ENCODE measurements at places on chromosomes 2 and 18.
A peak's percentile ranks its signal among the peaks of the same experiment; 100 is the strongest.

DNA sequence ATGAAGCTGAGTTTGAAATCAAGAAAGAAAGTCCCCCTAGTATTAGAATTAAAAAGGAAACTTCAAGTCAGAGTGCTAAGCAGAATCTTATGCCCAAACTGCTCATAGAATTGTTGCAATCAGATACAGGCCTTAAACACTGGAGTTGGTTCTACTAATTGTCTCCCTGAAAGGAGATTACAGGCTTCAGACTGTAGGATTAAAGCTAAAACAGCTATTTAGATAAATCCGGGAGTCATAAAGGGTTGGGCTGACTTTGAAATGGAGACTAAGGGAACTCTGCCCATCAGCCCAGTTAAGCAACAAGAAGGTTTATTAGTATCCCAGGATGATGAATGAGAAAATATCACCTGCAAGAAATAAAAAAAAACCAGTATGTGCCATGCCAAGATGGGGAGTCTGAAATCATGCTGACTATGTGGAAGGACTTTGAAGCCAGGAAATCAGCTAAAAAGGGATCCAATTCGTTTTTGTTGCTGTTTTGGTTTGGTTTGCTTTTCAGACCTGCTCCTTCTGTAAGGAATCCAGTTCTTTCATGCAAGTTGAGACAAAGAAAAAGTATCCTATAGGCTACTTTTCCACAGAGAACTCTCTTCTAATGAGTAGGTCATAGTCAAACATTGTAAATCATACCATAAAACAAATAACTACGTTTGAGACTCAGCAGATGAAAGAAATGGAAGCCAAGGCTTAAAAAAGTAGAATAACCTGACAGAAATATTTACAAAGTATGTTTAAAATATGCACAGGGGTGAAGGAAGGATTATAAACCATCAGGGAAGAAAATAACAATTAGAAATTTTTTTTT, 37.6 kb upstream of the MSTN start:
- DNase-seq = no peak

- DNase-seq = no peak
These were observed 10.1 kb upstream of the TNFAIP6 start for GRCh38 chr2:151347294-151347693.

GRCh38 chr2:177355874-177356273, 36.7 kb upstream of the AGPS start:
- DNase-seq = no peak

DNA sequence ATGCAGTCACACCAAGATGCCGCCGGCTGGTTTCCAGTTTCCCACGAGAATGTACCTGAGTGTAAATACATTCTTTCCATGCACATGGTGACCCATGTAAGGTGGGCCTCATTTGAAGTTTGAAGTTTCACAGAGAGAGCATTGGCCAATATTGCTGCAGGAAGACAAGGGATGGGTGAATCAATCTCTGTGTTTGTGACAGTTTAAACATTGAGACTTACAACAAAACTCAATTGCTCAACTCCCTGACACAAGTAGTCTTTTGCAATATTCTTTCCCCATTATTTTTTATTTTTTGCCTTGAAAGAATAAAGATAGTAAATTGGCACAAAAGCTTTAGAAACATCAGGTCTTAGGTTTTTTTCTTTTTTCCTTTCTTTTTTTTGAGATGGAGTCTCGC, 5.1 kb downstream of the SERPINB2 start:
- DNase-seq = no peak

- DNase-seq = peak; percentile 42
These were observed 533.6 kb upstream of the FSHR start for GRCh38 chr2:49687918-49688317.

DNA sequence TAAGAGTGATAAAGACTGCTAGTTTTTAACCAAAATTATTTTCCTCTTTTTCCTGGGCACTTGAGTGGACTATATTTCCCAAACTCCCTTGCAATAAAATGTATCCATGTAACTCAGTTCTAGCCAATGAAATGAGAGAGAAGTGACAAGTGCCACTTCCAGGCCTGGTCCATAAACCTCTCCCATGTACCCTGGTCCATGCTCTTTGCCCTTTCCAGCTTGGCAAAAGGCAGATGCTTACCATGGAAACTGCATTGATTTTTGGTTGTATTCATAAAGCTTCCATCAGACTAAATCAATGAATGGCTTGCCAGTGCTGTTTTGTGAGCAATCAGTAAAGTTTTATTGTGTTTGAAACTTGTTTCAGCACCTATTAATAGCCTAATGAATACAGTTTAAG, 229.3 kb downstream of the TNS1 start:
- DNase-seq = no peak

DNA sequence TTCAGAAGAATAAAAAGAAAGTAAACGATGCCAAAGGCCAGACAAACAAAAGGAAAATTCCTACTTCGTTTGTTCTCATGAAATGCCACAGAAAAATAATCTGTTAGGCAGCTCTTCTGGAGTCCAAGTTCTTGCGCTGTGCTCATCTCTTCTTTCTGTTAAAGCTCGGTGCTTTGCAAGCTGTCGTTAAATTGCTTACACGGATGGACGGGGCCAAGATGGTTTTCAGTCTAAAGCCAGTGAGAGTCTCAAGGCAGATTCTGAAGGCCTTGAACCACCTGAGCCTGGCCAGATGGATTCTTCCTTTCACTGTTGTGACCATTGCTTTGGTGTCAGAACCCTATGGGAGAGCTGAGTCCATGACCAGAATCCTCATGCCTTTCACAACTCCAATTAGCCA, 97.6 kb upstream of the RMDN2 start:
- DNase-seq = no peak

GRCh38 chr2:156164091-156164720, 168.3 kb downstream of the NR4A2 start:
- no peak for DNase-seq
